Activated T-cell treated with anti-CD3 and anti-CD28 coated beads, Interleukin-2, amount 50 U/mL, for 72 hours (primary cell): ENCODE measurements at places on chromosomes 2 and 18. TPM values are rescaled to one million over a fixed set of nuclear protein-coding genes. Genes with fewer than 3 reads are reported as not detected.

Gene LYPD6
- total RNA-seq = not detected

Gene INO80D
- 32.2 TPM for total RNA-seq

Gene CDK15
- not detected for total RNA-seq

DNA sequence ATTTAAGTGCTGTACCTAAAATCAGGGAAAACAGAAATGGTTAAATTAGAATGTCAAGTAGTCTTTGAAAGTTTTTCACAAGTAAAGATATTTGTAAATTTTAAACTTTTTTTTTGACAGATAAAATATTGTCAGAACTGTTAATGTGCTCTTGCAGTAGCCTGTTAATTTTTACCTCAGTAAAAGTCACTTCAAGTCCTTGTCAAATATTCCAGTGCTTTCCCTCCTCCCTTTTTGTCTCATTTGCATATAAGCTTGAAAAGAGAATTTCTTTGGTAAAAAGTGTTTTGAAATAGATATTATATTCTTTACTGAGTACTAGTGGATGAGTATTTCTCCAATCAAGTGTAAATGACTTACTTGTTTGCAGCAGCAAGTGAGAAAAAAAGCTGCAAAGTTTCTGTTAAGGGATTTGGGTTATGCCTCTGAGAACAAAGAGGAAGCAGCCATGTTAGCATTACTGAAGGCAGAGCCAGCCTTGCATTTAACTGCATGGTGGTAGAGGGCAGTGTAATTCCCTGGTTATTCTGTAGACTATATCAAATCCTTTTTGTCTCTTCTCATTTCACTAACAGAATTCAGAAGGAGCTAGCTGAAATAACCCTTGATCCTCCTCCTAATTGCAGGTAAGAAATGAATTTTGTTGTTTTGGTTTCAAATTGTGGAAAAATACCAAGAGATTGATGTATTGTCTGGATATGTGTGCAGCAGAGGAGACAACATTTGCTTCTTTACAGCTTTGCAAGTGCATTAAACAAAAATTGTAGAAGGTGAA lies 3.2 kb downstream of the UBE2E3 start:
- peak; percentile 15 for DNase-seq

DNA sequence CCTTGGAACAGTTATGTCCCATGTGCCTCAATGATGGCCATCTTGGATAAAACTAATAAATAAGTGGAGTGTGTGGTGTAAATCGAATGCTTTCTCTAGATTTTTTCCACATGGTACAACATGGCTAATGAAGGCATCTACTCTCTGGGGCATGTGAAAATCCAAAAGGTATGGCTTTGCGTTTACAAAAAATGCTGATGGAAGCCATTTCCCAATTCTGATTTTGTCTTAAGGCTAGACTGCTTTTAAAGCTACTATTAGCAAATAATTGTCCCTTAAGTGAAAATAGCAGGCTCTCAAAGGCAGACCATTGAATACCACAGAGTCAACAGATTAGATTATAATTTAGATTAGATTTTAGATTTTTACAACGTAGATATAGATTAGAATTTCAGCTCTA lies 183.7 kb downstream of the LRRTM1 start:
- DNase-seq = no peak

Gene IKZF2
- 19.1 TPM for total RNA-seq

- no peak for DNase-seq
These were observed 40.4 kb upstream of the TMEM178A start for GRCh38 chr2:39625193-39625926.

Gene MOGAT1
- not detected for total RNA-seq

DNA sequence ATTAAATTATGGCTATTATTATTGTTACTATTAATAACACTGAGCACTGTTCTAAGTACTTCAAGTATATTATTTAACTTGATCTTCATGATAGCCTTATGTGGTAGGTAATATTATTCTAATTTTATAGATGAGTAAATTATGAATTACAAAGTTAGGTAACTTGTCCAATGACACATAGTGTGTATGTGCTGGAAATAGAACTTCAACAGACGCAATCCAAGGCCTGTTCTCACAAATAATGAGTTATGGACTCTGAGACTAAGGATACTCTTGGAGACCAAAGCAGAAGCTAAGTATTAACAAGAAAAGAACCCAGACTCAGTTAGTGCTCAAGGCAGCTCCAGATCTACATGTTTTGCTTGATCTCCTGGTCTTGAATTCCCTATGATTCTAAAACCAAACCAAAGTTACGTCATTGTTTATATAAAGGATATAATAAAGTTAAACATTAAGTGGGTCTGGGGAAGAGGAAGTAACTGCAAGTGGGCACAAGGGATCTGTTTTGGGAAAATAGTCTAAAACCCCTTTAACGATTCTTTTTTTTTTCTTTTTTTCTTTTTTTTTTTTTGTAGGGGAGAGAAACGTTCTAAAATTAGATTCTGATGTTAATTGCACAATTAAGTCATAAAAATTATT lies 211.3 kb downstream of the ERBB4 start:
- no peak for DNase-seq

Gene ASTL
- 9.1 TPM for total RNA-seq

- DNase-seq = no peak
These were observed 225.9 kb upstream of the MGAT5 start for GRCh38 chr2:134027980-134028379.

Gene LIMS3
- total RNA-seq = 1.3 TPM

DNA sequence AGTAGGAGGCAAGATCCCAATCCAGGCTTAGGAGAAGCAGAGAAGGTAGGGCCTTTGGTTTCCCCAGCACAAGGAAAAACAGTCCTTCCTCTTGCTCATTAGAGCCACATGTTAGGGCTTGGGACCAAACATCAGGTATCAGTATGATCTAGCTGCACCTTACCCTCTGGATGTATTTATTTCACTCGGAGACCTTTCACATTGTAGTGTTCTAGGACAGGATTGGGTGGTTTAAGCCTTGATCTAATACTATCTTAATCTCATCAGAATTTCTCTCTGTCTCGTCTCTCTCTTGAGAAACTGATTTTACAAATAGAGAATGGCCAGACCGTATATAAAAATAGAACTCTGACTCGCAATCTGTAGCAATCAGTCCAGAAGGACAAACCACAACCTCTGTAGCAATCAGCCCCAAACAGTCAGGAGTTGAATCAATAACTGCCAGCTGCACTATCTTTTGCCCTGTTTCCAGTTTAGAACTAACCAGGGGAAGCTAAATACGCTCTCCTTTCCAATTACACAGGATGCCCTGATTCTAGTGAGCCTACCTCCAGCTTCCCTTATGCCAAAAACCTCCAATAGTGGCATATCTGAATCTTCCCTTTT lies 207.1 kb downstream of the TDRD15 start:
- DNase-seq = no peak

Gene LOXHD1
- total RNA-seq = 0.05 TPM
